Psoas muscle (tissue), 8 donors: ENCODE measurements at places on chromosomes 5 and 9.

DNA sequence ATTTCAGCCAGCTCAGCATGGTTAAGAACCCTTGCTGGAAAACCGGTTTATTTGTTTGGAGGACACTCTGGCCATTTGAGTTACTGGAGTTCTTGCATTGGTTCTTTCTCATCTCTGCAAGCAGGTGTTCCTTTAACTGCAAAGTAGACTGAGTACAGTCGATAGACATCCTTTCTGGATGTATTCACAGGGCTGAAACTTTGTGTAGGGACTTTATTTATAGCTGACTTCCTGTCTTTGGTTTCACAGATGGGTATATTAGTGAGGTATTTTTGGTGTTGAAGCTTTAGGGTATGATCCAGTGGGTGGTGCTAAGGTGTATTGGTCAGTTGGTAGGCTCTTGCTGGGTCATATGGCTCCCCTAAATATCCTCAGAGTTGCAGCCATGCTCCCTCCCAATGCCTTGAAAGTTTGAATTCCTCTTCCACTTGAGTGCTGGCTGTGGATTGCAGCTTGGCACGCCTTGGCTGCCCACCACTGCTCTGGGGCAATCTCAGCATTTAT, 666.0 kb upstream of the COX7C start:
- no peak for DNase-seq

- DNase-seq = no peak
Observed at GRCh38 chr9:111106202-111106601, 67.9 kb upstream of the LPAR1 start.

GRCh38 chr9:93194641-93195040, 10.7 kb downstream of the WNK2 start:
- no peak for DNase-seq

GRCh38 chr5:126675338-126675737, 74.6 kb downstream of the PHAX start:
- DNase-seq = no peak

- DNase-seq = no peak
Observed at GRCh38 chr5:32325062-32325461, 12.3 kb upstream of the MTMR12 start.

DNA sequence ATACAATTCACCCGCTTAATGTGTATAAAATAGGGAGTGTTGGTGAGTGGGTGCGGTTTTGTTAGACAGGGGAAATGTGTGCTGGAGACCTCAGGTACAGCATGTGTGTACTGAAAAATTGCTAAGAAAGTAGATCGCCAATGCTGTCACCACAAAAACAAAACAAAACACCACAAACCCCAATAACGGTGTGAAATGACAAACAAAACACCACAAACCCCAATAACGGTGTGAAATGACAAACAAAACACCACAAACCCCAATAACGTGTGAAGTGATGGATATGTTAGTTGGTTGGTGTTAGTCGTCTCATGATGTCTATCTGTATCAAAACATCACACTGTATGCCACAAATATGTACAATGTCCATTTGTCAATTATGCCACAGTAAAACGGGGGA, 14.2 kb upstream of the GFPT2 start:
- DNase-seq = no peak

GRCh38 chr9:127451608-127451857, 223 bp downstream of the LRSAM1 start:
- no peak for DNase-seq

- DNase-seq = no peak
Observed at GRCh38 chr9:86586144-86586494, 231.9 kb upstream of the TUT7 start.

- DNase-seq = peak; percentile 59
Observed at GRCh38 chr5:159104051-159104651, 4.4 kb upstream of the EBF1 start.

GRCh38 chr5:67111779-67112178, 84.8 kb downstream of the CD180 start:
- DNase-seq = no peak

GRCh38 chr5:141725891-141726290, 43.9 kb upstream of the ARAP3 start:
- DNase-seq = no peak
